Upper lobe of left lung (tissue), 6 donors: ENCODE measurements at places on chromosomes 12 and 14. TPM values are rescaled to one million over a fixed set of nuclear protein-coding genes. Genes with fewer than 3 reads are reported as not detected.

The ZBTB42 gene
- 22.0 TPM for total RNA-seq

GRCh38 chr12:43102546-43103264 is 449.3 kb downstream of the ADAMTS20 start:
- no peak for DNase-seq

The RD3L gene
- total RNA-seq: not detected

DNA sequence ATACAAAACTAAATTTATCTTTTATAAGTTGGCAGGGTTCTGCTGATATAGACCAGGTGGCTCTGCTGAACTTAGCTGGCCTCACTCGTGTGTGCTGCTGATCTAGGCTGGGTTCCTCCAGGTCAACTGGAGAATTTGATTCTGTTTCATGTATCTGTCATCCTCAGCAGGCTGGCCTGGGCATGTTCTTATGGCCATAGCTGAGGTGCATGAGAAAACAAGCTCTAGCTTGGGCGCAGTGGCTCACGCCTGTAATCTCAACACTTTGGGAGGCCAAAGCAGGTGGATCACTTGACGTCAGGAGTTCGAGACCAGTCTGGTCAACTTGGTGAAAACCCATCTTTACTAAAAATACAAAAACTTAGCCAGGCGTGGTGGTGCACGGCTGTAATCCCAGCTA is 24.3 kb upstream of the BCL2L14 start:
- no peak for DNase-seq

DNA sequence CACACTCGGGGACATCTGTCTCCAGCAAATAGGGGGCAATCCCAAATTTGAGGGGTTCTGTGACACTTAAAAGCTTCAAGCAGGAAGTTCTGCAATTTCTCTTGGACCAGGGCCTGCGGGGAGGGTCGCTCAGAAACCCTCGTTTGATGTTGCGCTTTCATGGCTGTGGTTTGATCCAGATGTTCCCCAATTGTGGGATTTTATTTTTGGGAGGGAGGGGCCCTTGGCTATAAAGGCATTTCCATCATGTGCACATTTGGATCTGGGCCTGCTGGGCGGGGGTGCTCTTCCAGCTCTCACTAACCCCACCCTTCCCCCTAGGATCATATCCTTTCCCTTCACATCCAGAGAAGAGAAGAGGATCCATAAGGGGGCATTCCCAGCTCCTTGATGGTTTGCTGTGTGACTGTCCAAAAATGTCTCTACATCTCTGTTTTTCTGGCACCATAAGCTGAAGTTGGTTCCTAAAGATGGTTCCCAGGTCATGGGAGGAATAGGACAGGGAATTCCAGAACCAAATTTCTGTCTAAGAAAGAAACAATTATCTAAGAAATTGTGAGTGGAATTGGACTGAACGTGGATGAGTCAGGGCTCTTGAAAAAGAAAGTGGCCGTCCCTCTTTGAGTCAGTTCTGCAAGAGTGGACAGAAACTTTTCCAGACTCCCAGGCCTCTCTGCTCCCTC is 47.2 kb downstream of the SMUG1 start:
- no peak for DNase-seq

The MTERF2 gene
- 6.4 TPM for total RNA-seq
